ENCODE measurements at places on chromosomes 3 and 15.
A peak's percentile ranks its signal among the peaks of the same experiment; 100 is the strongest.

GRCh38 chr3:127640042-127640355 lies 11.0 kb downstream of the PODXL2 start:
- DNase-seq: no peak

- no peak for DNase-seq
Observed at GRCh38 chr3:148077965-148078364, 619.7 kb upstream of the AGTR1 start.

DNA sequence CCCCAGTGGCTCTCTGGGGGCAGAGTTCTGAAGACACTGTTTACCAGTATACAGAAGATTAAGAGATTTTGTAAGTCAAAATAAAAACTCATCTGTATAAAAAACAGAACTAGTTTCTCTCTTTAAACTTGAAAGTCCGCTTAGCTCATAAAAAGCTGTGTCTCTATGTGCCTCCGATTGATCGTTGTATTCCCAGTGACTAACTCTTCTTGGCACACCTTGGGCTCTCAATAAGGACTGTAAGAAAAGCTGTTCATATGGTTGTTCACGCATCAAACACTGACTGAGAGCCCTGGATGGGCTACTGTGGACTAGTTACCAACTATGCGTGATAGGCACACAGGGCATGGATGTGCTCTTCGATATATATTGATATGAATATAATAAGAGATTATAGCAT lies 107.9 kb downstream of the P3H2 start:
- DNase-seq: no peak

DNA sequence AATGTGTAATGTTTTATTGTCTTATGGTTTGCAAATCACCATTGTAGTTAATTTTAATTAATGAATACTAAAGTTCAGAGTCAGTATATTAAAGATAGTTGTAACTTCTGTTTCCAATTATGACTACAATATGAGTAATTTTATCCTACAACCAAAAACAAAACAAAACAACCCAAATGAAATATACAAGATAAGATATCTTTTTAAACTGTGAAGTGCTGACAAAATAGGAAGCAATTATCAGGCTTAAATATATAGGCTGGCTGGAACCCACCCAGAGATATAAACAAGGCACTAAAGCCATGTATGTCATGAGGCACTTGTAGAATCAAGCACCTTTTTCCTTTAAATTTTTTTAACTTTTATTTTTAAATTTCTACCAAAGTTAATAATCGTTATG lies 108.6 kb upstream of the LRRFIP2 start:
- no peak for DNase-seq

DNA sequence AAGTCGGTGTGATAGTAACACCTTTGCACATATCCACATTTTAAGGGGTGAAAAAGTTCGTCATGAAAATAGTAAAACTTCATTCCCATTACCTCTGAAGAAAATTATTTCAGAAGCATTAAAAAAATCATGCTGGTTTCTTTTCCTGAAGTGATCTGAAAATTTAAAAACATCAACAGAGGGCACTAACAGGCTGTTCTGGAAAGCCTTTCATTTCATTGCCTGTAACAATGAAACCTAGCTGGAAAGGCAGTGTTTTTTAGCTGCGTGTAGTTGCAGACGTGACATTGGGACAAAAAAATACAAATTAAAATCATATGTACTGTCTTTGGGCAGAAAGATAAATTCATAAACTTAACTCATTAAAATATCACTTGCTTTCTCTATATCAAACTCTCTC lies 993.8 kb downstream of the GBE1 start:
- DNase-seq: no peak

DNA sequence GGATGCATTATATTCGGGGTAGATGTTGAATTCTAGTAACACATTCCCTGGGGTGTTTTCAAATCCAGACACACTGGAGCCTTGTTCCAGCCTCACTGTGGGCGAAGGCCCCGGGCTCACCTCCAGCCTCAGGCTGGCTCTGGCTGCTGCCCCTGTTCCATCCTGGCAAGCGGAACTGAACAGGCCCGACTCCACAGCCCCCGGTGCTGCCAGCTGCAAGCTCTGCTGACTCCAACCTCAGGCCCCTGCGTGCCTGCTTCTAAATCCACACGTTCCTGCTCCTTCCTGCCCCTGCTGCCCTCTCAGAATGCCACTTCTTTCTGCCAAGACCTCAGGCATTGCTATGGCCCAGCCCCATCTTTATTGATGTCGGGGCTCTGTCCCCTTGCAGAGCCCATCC lies 90.6 kb downstream of the LIPC start:
- peak; percentile 96 for DNase-seq

GRCh38 chr3:44235604-44236484 lies 5.8 kb upstream of the TOPAZ1 start:
- peak; percentile 41 for DNase-seq

GRCh38 chr3:138036572-138036971 lies 26.6 kb downstream of the CLDN18 start:
- no peak for DNase-seq

GRCh38 chr3:72538070-72538745 lies 310.0 kb downstream of the SHQ1 start:
- no peak for DNase-seq

GRCh38 chr3:61463191-61463590 lies 98.2 kb upstream of the PTPRG start:
- no peak for DNase-seq
